Thyroid gland (tissue), 4 donors: ENCODE measurements at places on chromosomes 5 and 9. TPM values are rescaled to one million over a fixed set of nuclear protein-coding genes. Genes with fewer than 3 reads are reported as not detected.

HRCT1 gene
- total RNA-seq: 0.81 TPM

DNA sequence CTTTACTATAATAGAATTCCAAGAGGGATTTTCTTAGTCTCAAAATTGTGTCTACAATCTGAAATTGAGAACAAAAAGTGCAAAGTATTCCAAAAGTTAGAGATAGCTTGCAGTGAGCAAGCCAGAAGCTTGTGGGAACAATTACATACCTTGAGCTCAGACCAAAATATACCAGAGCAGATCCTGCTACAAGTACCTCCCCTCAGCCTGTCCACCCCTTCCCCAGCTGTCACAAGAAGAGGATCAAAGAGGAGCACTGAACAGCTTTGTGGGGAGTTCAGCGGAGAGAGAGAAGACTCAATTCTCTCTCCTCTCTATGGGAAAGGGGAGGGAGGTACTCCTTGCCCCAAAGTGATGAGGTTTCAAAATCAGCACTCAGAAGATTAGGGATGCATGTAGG lies 869.2 kb upstream of the DMAC1 start:
- no peak for DNase-seq

DNA sequence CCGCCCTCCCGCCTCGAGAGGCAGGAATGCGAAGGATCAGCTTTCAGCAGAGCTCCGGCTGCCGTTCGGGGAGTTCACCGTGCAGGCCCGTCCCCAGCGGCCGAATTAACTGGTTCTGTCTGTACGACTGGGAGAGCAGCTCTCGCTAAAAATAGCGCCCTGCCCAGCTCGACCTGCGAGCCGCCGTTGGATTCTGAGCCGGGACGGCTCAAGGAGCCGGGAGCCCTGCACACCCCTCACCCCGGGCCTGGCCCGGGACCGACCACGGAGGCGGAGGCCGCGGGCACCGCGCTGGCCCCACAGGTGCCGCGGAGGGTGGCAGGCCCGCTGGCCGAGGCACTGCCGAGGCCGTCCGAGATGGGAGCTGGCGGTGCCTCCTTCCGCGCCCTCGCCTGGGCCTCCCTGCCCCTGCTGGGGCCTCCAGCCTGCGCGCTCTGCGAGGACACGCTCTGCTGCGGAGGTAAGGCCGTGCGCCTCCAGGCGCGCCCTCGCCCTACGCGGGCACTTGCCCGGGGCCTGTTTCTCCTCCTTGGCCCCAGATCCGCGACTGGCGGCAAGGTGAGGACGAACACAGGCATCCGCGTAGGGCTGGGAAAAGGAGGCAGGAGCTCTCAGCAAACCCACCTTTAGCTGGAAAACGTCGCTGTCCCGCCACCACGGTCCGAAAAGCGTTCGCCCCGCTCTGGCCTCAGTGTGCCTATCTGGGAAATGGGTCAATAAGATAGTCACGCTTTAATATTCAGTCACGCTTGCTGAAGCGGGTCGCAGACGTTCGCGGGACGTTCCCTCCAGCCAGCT lies 53.1 kb upstream of the DAB2IP start:
- peak; percentile 96 for DNase-seq

DNA sequence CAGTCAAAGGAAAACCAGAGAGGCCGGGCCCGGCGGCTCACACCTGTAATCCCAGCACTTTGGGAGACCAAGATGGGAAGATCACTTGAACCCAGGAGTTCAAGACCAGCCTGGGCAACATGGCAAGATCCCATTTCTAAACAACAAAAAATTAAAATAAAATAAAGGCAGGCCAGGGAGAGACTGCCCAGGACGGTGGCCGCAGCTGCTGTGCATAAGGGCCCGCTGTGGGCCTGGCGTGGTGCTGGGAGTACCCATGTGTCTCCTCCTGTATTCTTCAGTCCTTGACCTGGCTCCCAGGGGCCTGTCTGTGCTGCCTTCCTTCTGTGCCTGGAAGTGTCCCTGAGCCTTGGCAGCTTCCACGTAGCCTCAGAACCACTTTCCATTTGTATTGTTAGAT lies 56.8 kb upstream of the CNOT6 start:
- DNase-seq: no peak

WNT8A gene
- total RNA-seq: not detected

DNA sequence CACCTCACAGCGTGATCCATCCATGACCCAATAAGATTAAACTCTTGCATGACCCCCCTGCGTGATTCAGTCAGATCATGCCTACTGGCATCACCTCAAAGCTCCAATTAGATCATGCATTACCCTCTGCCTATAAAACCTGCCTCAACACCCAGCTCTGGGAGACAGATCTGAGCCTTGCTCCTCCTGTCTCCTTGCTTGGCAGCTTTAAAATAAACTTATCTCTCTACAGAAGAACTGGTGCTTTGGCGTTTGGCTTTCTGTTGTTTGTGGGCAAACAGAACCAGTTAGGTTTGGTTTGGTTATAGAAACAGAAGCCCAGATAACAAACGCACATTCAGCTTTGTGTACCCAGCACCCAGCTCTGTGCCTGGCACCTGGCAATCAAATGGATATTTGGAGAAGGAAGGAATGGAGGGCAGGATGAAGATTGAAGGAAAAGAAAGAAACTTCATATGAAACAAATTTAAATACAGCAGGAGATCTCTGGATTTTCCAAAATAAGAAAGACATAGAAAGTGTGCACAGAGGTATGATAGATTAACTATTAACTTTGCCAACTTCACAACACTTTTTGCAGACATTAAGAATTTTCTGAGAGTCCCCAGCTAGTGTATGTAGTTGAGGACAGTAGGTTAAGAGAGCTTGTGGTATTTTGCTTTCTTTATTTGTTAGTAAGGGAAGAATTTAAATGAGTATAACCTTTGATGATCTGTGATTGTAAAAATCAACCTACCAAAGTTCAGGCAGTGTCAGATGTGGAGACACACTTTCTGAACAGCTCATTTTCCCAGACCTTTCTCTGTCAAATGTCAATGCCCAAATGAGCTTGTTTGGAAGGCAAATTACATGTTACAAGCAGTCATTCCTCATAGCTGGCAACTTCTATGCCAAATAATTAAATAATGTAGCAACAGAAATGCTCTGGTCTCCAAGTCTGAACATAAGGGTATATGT lies 102.1 kb upstream of the ASTN2 start:
- DNase-seq: no peak

NR2F1 gene
- 25.8 TPM for total RNA-seq

DNA sequence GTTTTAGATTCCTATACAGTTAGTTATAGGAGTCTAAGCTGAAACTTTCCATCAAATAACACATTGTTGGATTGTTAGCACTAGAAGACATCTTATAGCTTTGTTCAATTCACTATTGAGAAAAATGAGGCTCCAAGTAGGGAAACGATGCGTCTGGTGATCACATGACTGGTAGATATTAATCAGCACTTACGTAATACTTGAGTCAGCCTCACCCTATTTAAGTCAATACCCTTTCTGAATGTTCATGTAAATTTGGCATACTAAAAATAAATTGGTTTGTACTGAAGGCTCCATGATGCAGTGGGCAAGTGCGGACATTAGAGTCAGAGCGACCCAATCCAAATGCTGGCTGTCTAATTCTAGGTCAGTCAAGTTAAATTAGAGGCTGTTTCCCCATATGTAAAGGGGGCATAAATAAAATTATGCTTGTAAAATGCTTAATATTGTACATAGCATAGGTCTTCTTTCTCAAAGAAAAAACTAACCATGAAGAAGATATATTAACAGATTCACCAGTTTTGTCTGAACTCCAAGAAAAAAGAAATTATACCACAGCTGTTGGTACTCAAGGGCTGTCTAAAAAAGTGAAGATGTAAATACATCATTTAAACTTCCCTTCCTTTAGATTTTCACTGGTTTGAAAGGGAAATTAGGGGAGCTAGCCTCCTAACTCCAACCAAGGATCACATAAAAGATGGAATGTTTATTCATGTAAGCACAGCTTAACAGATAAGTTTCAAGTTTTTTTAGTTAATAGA lies 406.6 kb upstream of the TLE4 start:
- DNase-seq: no peak

GRCh38 chr5:35354751-35355150 lies 124.5 kb upstream of the PRLR start:
- DNase-seq: no peak

GRCh38 chr9:125887172-125887571 lies 140.0 kb downstream of the PBX3 start:
- no peak for DNase-seq

GRCh38 chr9:911005-911404 lies 65.5 kb upstream of the DMRT3 start:
- no peak for DNase-seq

GRCh38 chr9:131747352-131747751 lies 7.5 kb upstream of the RAPGEF1 start:
- DNase-seq: no peak

- no peak for DNase-seq
Measured at GRCh38 chr9:100525563-100525962, 52.3 kb upstream of the CAVIN4 start.

SH3TC2 gene
- total RNA-seq: 2.0 TPM

- DNase-seq: peak; percentile 70
Measured at GRCh38 chr5:76175051-76175666, 92.0 kb downstream of the SV2C start.

KLF9 gene
- total RNA-seq: 155 TPM

GRCh38 chr5:134813407-134813806 lies 32.4 kb upstream of the C5orf24 start:
- no peak for DNase-seq

GRCh38 chr5:106814961-106815360 lies 855.8 kb downstream of the EFNA5 start:
- DNase-seq: no peak

DNA sequence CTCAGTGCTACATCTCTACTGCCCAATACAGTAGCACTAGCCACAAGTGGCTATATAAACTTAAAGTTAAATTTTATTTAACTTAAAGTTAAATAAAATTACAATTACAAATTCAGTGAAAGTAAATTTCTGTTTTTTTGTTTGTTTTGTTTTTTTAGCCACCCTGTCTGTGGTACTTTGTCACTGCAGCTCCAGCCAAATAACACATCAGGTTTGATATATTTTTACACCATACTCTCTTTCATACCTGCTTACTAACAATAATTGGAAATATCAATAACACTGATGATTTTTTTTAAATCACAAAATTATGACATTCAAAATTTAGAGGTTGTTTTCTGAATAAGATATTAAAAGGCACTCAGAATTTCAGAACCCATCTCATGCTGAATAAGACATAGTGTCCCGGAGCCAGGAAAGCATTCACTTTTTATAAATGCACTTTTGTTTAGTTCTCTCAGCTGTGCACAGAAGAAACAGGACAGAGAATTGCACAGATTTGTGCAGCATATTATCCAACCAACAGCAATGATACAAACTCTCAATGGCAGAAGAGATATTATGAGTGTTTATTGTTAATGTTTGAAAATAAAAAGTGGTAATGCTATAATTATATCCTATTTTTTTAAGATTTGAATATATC lies 92.6 kb downstream of the EDIL3 start:
- DNase-seq: no peak

CTSV gene
- 3.4 TPM for total RNA-seq

SHC3 gene
- 5.9 TPM for total RNA-seq

DNA sequence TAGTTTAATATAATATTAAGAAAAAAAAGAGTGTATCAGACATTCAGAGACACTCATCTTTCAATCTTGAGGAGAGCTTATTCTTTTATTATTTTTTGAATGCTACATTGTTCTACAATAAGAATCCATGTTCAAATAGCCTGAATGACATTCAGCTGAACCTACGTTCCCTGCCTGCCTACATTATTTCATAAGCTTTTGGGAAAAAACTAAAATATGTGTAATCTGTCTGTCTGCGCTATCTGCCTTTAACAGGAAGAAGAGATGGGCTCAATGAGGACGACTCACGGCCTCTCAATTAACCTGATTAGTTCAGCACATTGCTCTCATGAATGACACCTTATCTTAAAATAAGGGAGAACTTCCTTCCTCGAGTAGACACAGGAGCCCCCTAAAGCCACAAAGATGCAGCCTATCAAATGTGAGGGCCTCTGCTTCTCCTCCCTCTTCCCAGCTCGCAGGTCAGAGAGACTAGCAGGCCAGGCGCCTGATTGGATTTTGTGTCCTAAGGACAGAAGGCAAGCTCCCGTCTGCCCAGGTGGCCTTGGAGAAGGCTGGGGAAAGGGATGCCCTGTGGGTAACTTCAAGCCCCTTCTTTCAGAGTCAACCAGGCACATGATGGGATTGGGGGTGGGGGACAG lies 37.8 kb downstream of the EBF1 start:
- DNase-seq: no peak

DNA sequence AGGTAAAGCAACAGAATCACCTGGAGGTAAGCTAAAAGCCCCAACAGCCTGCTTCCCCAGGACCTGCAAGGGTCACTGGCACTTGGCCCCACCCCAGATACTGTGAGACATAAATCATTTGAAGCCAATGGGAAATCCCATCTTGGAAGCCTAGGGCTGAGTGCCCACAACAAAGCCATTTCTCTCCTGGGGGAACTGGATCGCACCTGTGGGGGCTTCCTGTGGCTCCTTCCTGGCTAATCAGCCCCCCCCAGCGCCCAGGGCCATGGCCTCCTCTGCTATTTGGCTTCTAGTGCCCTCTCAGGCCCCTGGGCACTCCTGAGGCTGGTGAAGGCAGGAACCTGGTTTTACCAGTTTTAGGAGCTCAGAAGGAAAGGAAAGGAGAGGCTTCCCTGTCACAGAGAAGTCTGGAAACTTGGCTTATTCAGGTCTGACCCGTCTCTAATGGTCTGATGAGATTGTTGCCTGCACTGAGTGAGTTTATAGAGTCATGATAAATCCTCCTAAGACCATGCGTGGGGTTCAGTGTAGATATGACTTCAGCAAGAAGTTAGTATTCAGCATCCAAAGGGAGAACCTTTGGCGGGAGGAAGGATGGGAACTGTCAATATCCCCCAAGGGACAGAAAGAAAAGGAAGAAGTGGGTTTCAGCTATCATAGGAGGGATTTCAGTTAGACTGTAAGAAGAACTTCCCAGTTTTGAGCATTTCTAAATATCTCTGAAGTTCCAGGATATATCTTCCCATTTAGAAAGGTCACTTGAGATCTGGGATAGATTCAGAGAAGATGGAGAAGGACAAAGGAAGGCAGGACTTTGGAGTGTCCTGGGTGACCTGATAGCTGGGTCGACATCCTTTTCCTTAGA lies 1.2 kb downstream of the KCNMB1 start:
- DNase-seq: peak; percentile 28

GRCh38 chr9:134420281-134420845 lies 94.1 kb downstream of the RXRA start:
- DNase-seq: no peak

GRCh38 chr5:62935660-62936059 lies 357.0 kb downstream of the LRRC70 start:
- no peak for DNase-seq
